Neural crest cell (in vitro differentiated cells): ENCODE measurements at places on chromosomes 1 and 21. TPM values are rescaled to one million over a fixed set of nuclear protein-coding genes. Genes with fewer than 3 reads are reported as not detected.

Gene MANEAL
- 16.0 and 17.6 TPM in 2 replicates for total RNA-seq

Gene HENMT1
- 8.0 and 9.0 TPM in 2 replicates for total RNA-seq

Gene APCS
- total RNA-seq = not detected in 2 replicates

Gene STK40
- 77.5 and 80.1 TPM in 2 replicates for total RNA-seq

Gene KPRP
- total RNA-seq = not detected in 2 replicates

Gene IL20
- total RNA-seq = not detected in 2 replicates

Gene CFHR5
- total RNA-seq = not detected in 2 replicates

Gene CYP4X1
- total RNA-seq = 0.36 and 0.42 TPM in 2 replicates

Gene MTMR11
- total RNA-seq = 4.5 and 6.3 TPM in 2 replicates

Gene KRTAP26-1
- total RNA-seq = not detected in 2 replicates

Gene TAS1R3
- total RNA-seq = 0.64 and 0.68 TPM in 2 replicates

Gene RIPK4
- total RNA-seq = not detected in 2 replicates

Gene NEK2
- 27.1 and 31.0 TPM in 2 replicates for total RNA-seq

Gene CA14
- 28.9 and 31.9 TPM in 2 replicates for total RNA-seq

Gene C1orf232
- total RNA-seq = not detected in 2 replicates

Gene CFAP126
- total RNA-seq = not detected in 2 replicates

GRCh38 chr1:97647776-97648175 is 273.1 kb downstream of the DPYD start:
- DNase-seq = no peak

GRCh38 chr1:229169399-229169798 is 101.5 kb upstream of the RAB4A start:
- DNase-seq = no peak

DNA sequence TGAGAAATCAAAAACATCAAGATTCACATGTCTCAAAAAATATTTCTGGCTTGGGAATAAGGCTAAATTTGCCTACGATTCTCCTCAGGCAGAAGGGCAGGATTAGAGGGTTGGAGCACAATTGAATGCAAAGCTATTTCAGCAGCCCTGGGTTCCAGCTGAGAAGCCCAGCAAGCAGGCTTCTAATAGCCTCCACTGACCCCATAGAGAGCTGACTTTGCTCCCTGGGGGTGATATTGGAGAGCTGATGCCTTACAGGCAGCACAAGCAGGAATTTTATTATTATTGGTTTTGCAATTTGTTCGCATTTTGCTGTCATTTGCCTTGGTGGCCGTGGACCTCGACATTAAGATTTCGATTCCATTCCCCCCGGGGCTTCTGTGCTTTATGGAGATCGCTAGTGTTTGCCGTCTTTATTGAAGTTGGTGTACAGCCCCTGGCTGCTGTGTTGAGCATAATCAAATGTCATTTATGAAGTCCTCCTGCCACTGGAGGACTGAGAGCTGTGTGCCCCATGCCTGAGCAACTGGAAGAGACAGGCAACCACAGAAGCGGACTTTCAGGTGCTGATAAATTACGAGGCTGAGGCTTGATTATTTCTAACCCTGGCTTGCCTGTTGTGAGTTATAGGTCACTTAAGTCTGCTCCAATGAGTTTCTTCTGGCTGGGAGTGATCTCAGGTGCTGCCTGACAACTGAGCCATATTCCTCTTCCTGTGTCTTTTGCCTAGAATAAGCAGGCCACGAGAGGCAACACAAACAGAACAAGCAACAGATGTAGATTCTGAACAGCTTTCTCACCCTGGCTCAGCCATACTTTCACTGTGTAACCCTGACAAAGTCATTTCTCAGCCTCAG is 518.4 kb upstream of the CAMK1G start:
- no peak for DNase-seq

DNA sequence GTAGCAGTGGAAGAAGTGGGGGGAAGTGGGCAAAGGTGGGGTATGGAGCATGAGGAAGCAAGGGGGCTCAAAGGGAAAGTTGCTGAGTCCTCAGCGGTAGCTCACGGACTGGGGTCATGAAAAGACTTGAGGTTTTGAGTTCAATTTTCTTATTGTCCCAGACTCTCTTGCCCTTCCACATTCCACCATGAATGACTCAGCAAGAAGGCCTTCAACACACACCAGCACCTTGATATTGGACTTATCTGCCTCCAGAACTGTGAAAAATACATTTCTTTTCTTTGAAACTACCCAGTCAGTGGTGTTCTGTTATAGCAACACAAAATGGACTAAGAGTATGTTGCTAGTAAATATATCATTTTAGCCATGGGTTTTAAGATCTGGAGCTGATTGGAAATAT is 17.3 kb upstream of the RHBDL2 start:
- no peak for DNase-seq

DNA sequence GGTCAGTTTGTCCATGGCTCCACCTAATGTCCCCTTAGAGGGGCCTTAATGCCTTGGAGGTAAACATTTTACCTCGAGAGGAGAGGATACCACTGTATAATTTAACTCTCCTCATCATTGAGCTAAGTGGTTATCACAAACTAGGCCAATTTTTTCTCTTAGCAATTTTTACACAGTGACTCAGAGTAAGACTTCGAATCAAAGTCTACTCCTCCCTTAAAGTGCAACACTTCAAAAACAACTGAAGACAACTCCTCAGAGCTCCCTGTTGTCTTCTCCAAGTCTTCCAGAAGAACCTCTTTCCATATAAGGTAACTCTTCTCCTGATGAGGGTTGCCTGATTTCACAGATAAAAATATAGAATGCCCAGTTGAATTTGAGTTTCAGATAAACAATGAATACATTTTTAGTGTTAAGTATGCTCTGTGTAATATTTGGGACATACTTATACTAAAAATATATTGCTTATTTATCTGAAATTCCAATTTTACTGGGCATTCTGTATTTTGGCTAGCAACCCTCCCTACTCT is 4.9 kb upstream of the PTGFRN start:
- no peak for DNase-seq

GRCh38 chr1:43978264-43978550 is 803 bp upstream of the B4GALT2 start:
- DNase-seq = no peak

GRCh38 chr1:21174230-21174629 is 2.5 kb downstream of the EIF4G3 start:
- no peak for DNase-seq

DNA sequence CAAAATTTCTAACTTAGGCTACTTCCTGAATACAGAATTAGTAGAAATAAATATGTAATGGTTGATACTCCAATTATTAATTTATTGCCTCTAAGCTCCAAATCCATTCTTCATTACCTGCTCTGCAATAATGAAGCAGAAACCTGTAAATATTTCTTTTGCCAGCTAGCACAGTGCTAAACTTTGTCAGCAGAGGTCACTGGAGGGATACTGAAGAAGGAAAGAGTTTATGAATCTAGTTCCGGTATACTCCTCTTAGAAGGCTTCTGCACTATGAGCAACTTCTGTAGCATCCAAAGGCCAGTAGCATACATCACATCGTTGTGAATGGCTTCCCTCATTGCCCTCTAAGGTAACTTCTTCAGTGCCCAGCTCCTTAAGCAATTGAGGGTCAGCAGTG is 81.0 kb upstream of the LHX8 start:
- DNase-seq = no peak

GRCh38 chr1:57860325-57860724 is 436.5 kb upstream of the DAB1 start:
- DNase-seq = no peak

GRCh38 chr1:115051850-115052249 is 22.2 kb downstream of the TSHB start:
- DNase-seq = no peak

- DNase-seq = no peak
These were observed 611 bp upstream of the ZSWIM5 start for GRCh38 chr1:45206808-45207623.

GRCh38 chr1:248618878-248619277 is 16.0 kb downstream of the OR2T11 start:
- no peak for DNase-seq

DNA sequence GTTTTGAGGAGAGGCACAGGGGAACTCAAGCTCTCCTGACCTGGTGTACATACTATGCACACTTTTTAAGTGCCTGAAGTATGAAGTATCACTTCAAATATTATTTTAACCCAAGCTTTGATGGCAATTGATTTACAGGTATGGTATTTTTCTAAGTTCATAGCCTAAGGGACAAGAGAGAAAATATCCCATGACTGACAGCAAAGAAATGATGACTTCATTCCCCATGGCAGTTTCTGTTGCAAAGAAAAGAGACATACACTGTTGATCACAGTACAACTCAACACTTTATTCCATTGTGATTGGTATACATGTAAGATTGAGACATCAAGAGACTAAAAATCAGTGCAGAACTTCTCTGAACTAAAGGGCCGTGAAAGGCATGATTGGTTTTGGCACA is 41.8 kb upstream of the BCL10 start:
- DNase-seq = no peak

- DNase-seq = no peak
These were observed 14.8 kb downstream of the IL6R start for GRCh38 chr1:154419620-154420571.

GRCh38 chr1:85452948-85453347 is 12.0 kb downstream of the DDAH1 start:
- no peak for DNase-seq

DNA sequence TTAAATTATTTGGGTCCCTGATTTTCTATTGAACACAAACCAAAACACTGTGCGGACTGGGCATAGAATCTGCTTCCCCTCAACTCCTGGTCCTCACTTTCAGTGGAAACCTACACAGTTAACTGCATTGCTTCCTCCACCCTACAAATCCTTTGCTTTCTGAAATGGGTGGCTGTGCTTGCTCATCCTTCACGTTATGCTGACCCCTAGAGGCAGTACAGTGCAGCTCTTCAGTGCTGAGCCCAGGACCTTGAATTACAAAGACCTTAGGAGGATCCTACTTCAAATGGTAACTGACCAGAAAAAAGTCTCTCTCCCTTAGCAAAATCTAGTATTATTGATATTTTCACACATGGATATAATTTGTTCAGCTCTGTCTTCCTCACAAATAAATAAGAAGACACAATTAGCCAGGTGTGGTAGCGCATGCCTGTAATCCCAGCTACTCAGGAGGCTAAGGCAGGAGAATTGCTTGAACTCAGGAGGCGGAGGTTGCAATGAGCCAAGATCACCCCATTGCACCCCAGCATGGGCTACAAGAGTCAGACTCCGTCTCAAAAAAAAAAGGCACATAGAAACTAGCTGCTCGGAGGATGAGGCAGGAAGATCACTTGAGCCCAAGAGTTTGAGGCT is 63.4 kb upstream of the L1TD1 start:
- DNase-seq = peak; percentile 37

DNA sequence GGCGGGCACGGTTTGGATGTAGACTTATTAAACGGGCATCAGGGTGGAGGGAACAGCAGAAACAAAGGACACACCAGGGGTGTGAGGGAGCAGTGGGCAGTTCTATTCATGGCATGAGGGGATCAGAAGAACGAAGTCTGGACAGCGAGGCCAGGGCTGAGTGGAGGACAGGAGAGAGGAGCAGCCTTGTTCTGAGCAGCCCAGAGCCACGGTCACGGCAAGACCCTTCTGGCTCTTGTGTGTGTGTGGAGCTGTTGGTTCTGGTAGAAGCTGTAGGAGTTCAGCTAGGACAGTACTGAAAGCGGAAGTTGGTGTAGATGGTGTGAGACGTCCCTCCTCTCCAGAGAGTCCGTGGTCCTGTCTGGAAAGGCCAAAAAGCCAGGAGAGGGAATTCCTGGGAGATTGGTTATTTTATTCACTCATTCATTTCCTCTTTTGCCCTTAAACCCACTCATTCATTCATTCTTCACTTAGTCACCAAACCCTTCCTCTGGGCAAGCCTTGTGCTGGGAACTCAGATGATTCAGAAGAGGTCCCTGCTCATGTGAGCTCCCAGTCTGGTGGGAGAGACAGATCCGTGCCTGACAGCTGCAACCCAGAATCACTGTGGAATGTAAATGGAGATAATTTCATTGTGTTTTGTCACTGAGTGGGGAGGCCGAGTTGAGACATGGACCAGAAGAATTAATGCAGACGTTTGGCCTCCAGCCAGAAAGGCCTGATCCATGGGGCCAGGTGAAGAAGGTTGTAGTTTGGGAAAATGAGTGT is 4.1 kb upstream of the ACOT11 start:
- DNase-seq = no peak

GRCh38 chr1:212430955-212431394 is 1.7 kb upstream of the NENF start:
- DNase-seq = no peak

DNA sequence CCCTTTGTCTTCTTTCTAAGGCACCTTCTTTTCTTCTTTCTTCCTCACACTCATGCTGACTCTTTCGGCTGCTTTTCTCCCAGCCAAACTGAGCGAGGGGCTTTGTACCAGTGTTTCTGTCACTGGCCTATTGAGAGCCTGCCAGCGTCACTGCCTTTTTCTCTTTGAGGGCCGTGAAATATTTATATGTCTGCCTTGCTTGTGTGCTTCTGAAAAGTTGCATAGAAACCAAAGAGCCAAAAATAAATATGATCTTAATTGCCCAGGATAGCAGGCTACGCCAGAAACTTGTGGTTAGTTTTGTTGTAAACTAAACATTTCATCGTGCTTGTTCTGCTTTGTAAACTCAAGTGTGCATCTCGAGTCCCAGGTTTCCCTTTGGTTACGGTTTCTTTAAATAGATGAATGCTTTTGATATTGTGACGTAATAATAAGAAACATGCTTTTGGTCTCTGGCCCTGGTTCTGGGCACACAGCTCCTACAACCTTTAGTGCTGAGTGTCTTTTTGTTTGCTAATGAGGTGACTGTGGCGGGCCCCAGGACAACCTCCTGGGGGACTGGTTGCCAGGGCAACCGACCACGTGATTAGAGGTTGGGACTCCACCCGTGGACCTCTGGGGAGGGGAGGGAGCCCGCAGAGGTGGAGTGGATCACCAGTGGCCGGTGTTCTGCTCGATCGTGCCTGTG is 10.8 kb downstream of the SLC37A1 start:
- no peak for DNase-seq

DNA sequence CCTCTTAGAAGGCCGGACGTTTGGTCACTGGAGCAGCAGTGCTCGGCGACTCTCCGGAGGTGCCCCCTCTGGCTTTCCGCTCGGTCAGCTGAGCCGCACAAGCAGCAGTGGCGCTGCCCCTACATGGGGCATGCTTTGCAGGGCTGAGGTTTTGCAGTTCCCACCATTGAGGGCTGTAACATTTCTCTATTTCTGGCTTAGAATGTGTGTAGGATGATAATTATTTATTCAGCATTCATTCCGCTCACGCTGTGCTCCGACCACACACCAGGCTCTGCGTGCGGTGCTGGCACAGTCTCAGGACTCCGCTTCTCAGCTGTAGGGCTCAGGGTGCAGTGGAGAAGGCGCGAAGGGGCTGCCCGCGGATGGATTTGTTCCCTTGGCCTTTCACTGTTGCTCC is 119.5 kb downstream of the PCBP3 start:
- DNase-seq = no peak

GRCh38 chr1:204075139-204075521 is 2.2 kb downstream of the SOX13 start:
- no peak for DNase-seq

DNA sequence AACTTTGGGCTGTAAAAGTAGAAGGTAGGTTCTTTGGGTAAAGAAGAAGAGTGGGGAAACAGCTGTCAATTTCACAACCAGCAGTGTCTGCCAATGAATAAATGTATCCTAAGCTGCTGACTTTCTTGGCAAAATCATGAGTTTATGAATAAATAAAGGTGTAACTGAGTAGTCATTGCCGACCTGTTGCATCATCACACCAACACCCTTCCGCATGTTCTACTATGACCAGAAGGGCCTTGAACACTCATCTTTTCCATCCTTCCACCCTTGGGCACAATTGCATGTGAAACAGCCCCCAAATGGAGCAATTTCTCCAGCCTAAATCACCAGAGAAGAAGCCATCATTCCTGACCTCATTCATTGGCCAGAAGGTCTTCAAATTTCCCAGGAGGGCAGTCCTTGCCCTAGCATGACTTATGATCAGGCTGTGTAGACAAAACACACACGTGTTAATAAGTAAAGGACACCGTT is 31.2 kb upstream of the QSOX1 start:
- DNase-seq = no peak

GRCh38 chr21:28516991-28517592 is 475.6 kb downstream of the LTN1 start:
- DNase-seq = peak; percentile 46
